Thoracic aorta endothelial cell (primary cell): ENCODE measurements at places on chromosomes 2 and 18. TPM values are rescaled to one million over a fixed set of nuclear protein-coding genes. Genes with fewer than 3 reads are reported as not detected.

PLCD4 gene
- 0.79 and 2.3 TPM in 2 replicates for total RNA-seq

SERPINB13 gene
- total RNA-seq = 0.13 TPM in 1 of 2 replicates, not detected in the other

RNU2-63P gene
- under 0.01 and 106 TPM in 2 replicates for total RNA-seq

EVA1A gene
- total RNA-seq = 50.0 and 53.2 TPM in 2 replicates

UGT1A6 gene
- total RNA-seq = not detected in 2 replicates

MYL12A gene
- 844 and 847 TPM in 2 replicates for total RNA-seq

STAT4 gene
- total RNA-seq = 0.07 and 0.27 TPM in 2 replicates

PTPN4 gene
- total RNA-seq = 26.6 and 41.1 TPM in 2 replicates

GPR45 gene
- not detected in 2 replicates for total RNA-seq

DPP10 gene
- not detected in 2 replicates for total RNA-seq

TTR gene
- not detected in 2 replicates for total RNA-seq

PCARE gene
- total RNA-seq = not detected in 2 replicates

MAP3K19 gene
- total RNA-seq = not detected in 2 replicates

SELENOI gene
- 30.3 and 33.1 TPM in 2 replicates for total RNA-seq

EHBP1 gene
- 40.3 and 46.6 TPM in 2 replicates for total RNA-seq

DCDC2C gene
- not detected in 2 replicates for total RNA-seq

PIEZO2 gene
- total RNA-seq = 0.29 and 31.0 TPM in 2 replicates
